ENCODE measurements at places on chromosomes 2 and 18. TPM values are rescaled to one million over a fixed set of nuclear protein-coding genes. Genes with fewer than 3 reads are reported as not detected.
A peak's percentile ranks its signal among the peaks of the same experiment; 100 is the strongest.

DNA sequence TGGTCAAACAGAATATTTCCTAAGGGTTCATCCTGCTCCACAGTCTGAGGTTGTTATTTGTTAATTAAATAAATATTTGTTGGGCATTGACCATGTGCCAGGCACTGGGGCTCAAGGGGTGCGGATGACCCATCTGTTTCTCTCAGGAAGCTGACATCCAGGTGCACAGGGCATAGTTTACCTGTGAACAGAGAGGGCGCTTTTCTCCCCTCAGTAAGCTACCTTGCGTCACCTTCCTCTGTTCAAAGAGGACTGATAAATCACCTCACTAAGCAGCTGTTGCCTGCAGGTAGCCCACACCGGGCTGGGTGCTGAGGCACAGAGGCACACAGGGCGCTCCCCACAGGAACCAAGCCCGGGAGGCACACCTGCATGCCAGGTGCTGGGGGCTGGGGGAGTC lies 41.6 kb downstream of the SH3RF3 start:
- H3K27ac ChIP-seq = peak overlapping the region; percentile 76
- H3K36me3 ChIP-seq = no peaks in the 10 kb centered on the region
- no peaks in the 10 kb centered on the region for H3K27me3 ChIP-seq
- no peak overlapping the region for H3K4me3 ChIP-seq

DNA sequence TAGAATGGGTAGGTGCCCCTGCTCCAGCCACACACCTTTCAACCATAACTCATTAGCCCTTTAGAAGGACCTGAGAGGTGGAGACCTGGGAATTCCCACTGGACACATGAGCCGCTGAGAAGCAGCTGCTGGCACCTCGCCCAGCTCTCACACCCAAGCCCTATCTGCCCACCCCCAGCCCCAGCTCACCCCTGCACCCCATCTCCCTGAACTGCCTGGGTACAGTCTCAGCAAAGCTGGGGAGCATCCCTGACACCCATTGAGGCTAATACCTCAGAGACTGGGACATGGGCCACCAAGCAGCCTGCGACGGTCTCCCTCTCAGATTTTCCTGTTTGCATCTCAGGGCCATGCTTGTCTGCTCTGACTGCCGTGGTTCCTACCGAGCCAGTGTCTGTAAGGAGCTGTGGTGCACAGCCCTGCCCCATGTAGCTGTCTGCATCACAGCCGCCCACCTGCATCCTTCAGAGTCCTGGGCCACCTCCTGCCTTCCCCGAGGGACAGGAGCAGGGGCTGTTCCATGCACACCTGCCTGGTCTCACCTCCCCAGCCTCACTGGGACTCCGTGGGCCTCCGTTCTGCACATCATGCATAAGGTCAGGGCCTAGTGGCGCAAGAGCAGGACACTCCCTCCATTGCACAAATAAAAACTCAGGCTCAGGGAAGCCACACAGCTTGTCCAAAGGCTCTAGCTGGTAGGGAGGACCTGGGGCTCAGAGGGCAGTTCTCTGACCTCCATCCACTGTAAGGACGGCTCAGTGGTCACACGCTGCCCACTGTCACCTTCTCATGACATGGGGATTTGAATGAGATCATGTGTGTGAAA lies 90.0 kb downstream of the SEPTIN10 start:
- no peak overlapping the region for H3K4me3 ChIP-seq
- H3K27ac ChIP-seq = no peak overlapping the region
- no peaks in the 10 kb centered on the region for H3K36me3 ChIP-seq
- no peaks in the 10 kb centered on the region for H3K27me3 ChIP-seq
- H3K4me1 ChIP-seq = no peaks in the 10 kb centered on the region
- no peak for DNase-seq

DNA sequence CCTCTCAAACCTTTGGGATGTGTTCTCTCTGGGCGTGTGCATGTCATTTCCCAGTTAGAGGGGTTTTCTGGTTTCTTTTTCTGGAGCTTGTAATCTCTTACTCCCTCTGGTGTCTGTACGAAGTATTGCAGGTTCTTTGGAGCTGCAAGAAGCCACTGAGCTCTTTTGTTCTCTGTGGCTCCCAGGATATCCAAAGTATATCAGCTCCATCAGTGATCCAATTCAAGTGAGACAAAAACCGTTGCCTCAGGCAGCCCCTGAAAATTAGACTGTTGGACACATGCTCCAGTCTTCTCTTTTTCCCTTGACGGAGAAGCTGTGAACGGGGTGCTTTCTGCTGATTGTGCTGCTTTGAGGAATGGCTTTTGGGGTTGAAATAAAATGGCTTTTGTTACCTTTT lies 59.0 kb upstream of the LDLRAD4 start:
- H3K4me1 ChIP-seq = no peaks in the 10 kb centered on the region
- no peak for DNase-seq
- no peaks in the 10 kb centered on the region for H3K36me3 ChIP-seq
- no peaks in the 10 kb centered on the region for H3K27me3 ChIP-seq
- no peak overlapping the region for H3K4me3 ChIP-seq
- H3K27ac ChIP-seq = no peak overlapping the region

DNA sequence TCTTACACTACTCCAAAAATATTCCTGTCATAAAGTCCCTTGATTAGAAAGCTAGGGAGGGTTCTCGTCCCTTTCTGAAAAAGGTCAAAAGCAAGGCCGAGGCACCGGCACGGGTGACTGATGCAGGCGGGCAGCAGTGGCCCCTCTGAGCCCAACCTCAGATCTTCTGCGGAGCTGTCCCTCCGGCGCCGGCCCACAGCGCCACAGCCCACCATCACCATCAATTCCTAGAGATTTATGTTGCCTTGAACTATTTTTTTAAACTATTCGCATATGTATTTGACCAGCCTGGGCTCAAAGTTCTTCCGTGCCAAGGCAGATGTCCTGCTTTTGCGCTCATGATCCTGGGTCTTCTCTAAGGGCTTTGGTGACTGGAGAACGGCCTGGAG lies 26.8 kb downstream of the PRELID3A start:
- H3K27me3 ChIP-seq = no peaks in the 10 kb centered on the region
- no peaks in the 10 kb centered on the region for H3K4me1 ChIP-seq
- H3K4me3 ChIP-seq = no peak overlapping the region
- H3K27ac ChIP-seq = no peak overlapping the region
- DNase-seq = no peak
- H3K36me3 ChIP-seq = peaks cover 8% of the 10 kb centered on the region

GRCh38 chr2:100987974-100988373 lies 14.1 kb upstream of the RPL31 start:
- no peaks in the 10 kb centered on the region for H3K27me3 ChIP-seq
- no peak overlapping the region for H3K27ac ChIP-seq
- H3K4me1 ChIP-seq = no peaks in the 10 kb centered on the region
- no peak overlapping the region for H3K4me3 ChIP-seq

- no peak overlapping the region for H3K27ac ChIP-seq
- no peaks in the 10 kb centered on the region for H3K27me3 ChIP-seq
- no peak overlapping the region for H3K4me3 ChIP-seq
- H3K36me3 ChIP-seq = no peaks in the 10 kb centered on the region
- H3K4me1 ChIP-seq = peaks cover 1% of the 10 kb centered on the region
- DNase-seq = no peak
These were observed 26.3 kb downstream of the GRB14 start for GRCh38 chr2:164595031-164595430.

DNA sequence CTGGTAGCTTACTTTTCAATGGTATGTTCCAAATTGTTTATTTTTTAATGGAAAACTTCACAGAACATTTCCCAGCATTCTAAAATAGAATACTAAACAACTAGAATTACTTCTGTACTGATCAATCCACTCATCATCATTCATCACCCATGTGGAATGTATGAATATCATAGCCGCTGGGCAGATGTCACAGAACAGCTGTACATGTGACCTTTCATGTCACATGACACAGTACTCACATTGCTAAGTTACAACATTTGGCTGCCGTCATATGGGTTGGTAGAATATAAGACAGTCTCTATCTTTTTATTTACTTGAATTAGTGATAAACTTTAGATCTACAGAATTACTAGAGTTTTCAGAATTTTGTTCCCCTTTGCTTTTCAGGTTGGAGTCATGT lies 387.6 kb downstream of the ZEB2 start:
- no peak overlapping the region for H3K27ac ChIP-seq
- DNase-seq = no peak
- no peaks in the 10 kb centered on the region for H3K27me3 ChIP-seq
- H3K4me1 ChIP-seq = no peaks in the 10 kb centered on the region

GRCh38 chr2:196719110-196719872 lies 79.8 kb downstream of the CCDC150 start:
- no peak for DNase-seq
- no peaks in the 10 kb centered on the region for H3K27me3 ChIP-seq
- H3K4me1 ChIP-seq = no peaks in the 10 kb centered on the region
- no peak overlapping the region for H3K27ac ChIP-seq
- H3K36me3 ChIP-seq = no peaks in the 10 kb centered on the region

GRCh38 chr2:36287363-36288275 lies 68.0 kb upstream of the CRIM1 start:
- DNase-seq = no peak
- no peaks in the 10 kb centered on the region for H3K4me1 ChIP-seq
- no peaks in the 10 kb centered on the region for H3K36me3 ChIP-seq
- no peak overlapping the region for H3K27ac ChIP-seq
- H3K27me3 ChIP-seq = no peaks in the 10 kb centered on the region

DNA sequence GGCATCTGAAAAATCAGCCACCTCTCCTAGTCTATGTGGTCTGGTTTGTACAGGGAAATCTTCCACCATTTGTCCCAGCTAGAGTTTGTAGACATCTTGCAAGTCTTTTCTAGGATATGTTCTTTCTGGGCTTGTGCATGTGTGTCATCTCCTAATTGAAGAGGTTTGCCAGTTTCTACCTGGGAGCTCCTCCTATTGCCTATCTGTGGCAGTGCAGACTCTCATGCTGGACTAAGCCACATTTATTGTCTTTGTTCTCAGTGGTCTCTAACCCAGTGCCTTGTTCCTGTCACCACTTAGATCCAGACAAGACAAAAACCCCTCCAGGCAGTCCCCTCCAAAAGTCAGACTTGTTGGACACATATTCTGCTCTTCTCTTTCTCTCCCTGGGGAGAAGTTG lies 72.0 kb upstream of the MRPS9 start:
- H3K27ac ChIP-seq = no peak overlapping the region
- H3K4me3 ChIP-seq = no peak overlapping the region
- DNase-seq = no peak
- H3K4me1 ChIP-seq = no peaks in the 10 kb centered on the region
- H3K36me3 ChIP-seq = no peaks in the 10 kb centered on the region

Gene KIAA2012
- total RNA-seq = not detected

Gene ABCB11
- not detected for total RNA-seq

DNA sequence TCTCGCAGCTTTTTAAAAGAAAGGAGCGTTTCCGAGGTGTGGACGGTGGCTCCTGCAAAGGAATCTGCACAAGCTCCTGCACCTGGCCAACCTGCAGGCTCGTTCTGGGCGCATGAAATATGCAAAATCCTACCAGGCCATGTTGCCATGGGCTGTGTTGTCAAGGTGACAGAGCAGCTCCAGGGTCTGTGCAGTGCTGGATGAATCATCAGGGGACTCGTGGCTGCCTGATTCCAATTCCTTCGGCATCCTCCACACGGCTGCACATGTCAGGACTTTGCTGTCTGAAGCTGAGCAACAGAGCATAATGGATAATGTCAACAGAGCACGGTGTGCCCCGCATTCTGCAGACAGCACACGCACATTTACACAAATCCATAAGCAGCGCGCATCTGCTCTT lies 120.5 kb downstream of the EIPR1 start:
- H3K36me3 ChIP-seq = peaks cover 6% of the 10 kb centered on the region
- no peak overlapping the region for H3K4me3 ChIP-seq
- no peaks in the 10 kb centered on the region for H3K4me1 ChIP-seq
- H3K27ac ChIP-seq = no peak overlapping the region

Gene GAREM1
- 7.0 TPM for total RNA-seq

DNA sequence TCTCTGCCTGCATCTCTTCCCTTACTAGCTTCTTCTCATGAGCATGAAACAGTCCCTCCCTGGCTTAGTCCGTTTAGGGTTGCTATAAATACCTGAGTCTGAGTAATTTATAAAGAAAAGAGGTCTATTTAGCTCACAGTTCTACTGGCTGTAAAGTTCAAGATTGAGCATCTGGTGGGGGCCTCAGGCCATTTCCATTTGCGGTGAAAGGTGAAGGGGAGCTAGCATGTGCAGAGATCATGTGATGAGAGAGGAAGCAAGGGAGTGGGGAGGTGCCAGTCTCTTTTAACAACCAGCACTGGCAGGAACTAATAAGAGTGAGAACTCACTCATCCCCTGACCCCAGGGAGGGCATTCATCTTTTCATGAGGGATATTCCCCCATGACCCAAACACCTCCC lies 26.8 kb downstream of the RHBDD1 start:
- no peaks in the 10 kb centered on the region for H3K36me3 ChIP-seq
- no peak overlapping the region for H3K27ac ChIP-seq
- H3K4me3 ChIP-seq = no peak overlapping the region
- DNase-seq = no peak

All from esophagus muscularis mucosa (tissue), 4 donors.